Spleen (tissue), 13 donors: ENCODE measurements at places on chromosomes 1 and 21. TPM values are rescaled to one million over a fixed set of nuclear protein-coding genes. Genes with fewer than 3 reads are reported as not detected.

C1orf94 gene
- not detected for total RNA-seq

HHIPL2 gene
- 1.1 TPM for total RNA-seq

LCE3E gene
- total RNA-seq, result not detected

RGS8 gene
- 0.11 TPM for total RNA-seq

KRTAP19-1 gene
- not detected for total RNA-seq

SH2D1B gene
- total RNA-seq, result 7.8 TPM

HTR1D gene
- not detected for total RNA-seq

TMEM79 gene
- 3.6 TPM for total RNA-seq

MRAP gene
- not detected for total RNA-seq

DNA sequence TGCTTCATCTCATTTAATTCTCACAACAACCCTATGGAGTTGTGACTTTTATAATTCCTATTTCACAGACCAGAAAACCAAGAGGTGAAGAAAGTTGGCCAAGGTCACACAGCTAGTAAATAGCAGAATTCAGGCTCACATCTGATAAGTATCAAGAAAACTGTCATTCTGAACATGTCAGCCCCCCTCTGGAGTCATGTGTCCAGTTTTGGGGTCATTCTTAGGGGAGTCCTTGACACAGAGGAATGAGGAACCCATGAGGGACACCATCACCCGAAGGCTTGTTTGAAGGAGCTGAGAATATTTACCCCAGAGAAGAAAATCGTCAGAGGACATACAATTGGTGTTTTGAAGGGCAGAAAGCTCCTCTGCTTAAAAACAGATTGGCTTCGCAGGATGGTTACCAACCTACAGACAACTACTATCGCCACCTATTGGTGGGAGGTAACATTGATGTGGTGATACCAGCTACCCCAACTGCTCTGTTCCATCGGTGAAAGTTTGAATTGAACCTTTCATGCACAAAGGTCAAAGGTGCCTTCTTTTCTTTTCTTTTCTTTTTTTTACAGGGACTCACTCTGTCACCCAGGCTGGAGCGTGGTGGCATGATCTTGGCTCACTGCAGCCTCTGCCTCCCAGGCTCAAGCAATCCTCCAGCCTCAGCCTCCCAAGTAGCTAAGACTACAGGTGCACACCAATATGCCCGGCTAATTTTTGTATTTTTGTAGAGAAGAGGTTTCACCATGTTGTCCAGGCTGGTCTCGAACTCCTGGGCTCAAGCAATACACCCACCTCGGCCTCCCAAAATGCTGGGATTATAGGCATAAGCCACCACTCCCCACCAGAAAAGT, 31.3 kb downstream of the NCMAP start:
- H3K27ac ChIP-seq, result no peak overlapping the region
- no peak overlapping the region for H3K4me3 ChIP-seq
- no peaks in the 10 kb centered on the region for H3K27me3 ChIP-seq
- H3K36me3 ChIP-seq, result no peaks in the 10 kb centered on the region
- no peaks in the 10 kb centered on the region for H3K4me1 ChIP-seq

DNA sequence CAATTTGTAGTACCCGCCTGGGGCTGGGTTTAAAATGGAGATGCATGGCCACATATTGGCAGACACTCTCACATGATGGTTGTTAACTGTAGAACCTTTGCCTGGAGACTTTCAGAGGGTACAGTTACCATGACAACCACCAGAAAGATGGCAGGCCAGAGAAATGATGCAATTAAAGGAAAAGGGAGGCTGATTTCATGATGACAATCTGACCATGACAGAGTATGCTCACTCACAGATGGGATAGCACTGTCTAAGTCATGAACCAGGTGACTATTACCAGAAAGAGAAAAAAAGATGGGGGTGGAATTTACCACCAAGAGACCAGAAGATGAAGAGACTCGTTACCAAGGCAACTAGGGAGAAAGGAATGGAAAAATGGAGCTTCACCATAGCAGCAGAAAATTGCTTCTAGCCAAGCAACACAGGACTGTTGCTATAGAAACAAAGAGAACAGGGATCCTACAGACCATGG, 3.5 kb upstream of the TRIT1 start:
- H3K36me3 ChIP-seq, result no peaks in the 10 kb centered on the region
- DNase-seq, result no peak
- no peak overlapping the region for H3K4me3 ChIP-seq
- peaks cover 19% of the 10 kb centered on the region for H3K4me1 ChIP-seq
- H3K27ac ChIP-seq, result no peak overlapping the region

- no peaks in the 10 kb centered on the region for H3K4me1 ChIP-seq
- no peak for DNase-seq
- no peak overlapping the region for H3K27ac ChIP-seq
- no peak overlapping the region for H3K4me3 ChIP-seq
- no peaks in the 10 kb centered on the region for H3K36me3 ChIP-seq
Measured at GRCh38 chr1:89812992-89813391, 7.8 kb upstream of the LRRC8D start.

DNA sequence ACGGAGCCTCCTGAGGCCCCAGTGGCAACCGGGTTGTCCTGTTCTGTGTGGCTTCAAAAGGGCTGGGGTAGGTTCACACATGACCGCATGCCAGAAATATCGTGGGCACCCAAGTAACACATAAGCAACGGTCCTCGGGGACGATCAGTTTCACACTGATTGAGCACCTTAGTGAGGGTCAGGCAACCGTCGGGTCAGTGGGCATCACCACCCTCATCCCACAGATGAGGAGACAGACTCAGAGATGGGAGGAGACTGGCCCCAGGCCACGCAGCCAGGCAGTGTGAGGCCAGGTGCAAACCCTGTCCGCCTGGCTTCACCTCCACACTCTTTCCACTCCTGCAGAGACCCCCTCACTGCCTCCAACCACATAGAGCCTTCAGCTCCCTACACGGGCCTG, 309.8 kb downstream of the MATN1 start:
- no peaks in the 10 kb centered on the region for H3K36me3 ChIP-seq
- H3K27ac ChIP-seq, result no peak overlapping the region
- no peak overlapping the region for H3K4me3 ChIP-seq
- DNase-seq, result no peak
- no peaks in the 10 kb centered on the region for H3K4me1 ChIP-seq
- peaks cover 64% of the 10 kb centered on the region for H3K27me3 ChIP-seq

- H3K4me3 ChIP-seq, result no peak overlapping the region
- H3K27me3 ChIP-seq, result no peaks in the 10 kb centered on the region
- no peaks in the 10 kb centered on the region for H3K36me3 ChIP-seq
- no peak for DNase-seq
- no peaks in the 10 kb centered on the region for H3K4me1 ChIP-seq
Measured at GRCh38 chr1:222054416-222054815, 312.5 kb upstream of the DUSP10 start.

DNA sequence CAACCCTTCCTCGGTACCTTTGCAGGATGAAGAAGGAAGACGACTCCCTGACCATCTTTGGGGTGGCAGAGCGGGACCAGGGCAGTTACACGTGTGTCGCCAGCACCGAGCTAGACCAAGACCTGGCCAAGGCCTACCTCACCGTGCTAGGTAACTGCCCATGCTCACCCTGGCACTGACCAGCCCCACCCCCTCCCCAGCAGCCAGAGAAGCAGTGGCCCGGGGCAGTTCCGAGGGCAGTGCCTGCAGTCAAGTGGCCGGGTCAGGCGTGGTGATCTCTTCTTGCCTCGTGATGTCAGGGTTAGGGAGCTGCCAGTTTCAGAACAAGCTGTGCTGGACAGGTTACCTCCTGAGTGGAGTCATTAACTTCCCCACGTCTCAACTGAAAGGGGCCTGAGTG, 66.4 kb upstream of the CNTN2 start:
- no peak overlapping the region for H3K4me3 ChIP-seq
- no peak for DNase-seq
- peaks cover 36% of the 10 kb centered on the region for H3K4me1 ChIP-seq
- H3K27me3 ChIP-seq, result no peaks in the 10 kb centered on the region
- H3K27ac ChIP-seq, result no peak overlapping the region

DNA sequence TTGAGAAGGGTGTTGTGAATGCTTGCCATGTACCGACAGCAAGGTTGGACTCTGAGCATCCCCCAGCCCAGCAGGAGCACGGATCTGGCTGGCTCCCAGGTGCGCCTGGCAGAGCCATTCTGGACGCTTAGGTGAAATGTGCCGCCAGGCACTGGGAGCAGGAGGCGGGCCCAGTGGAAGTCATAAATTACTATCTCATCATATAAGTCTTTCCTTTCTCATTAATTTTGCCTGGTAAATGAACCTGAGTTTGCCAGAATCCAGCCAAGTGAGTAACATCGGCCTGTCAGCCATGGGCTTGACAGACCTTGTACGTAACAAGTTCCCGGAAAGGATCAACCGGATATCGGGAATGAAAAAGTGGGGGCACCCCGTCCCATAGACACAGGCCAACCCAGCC, 179.5 kb upstream of the ARHGEF16 start:
- no peaks in the 10 kb centered on the region for H3K36me3 ChIP-seq
- H3K4me1 ChIP-seq, result no peaks in the 10 kb centered on the region
- H3K4me3 ChIP-seq, result no peak overlapping the region
- H3K27ac ChIP-seq, result no peak overlapping the region

DNA sequence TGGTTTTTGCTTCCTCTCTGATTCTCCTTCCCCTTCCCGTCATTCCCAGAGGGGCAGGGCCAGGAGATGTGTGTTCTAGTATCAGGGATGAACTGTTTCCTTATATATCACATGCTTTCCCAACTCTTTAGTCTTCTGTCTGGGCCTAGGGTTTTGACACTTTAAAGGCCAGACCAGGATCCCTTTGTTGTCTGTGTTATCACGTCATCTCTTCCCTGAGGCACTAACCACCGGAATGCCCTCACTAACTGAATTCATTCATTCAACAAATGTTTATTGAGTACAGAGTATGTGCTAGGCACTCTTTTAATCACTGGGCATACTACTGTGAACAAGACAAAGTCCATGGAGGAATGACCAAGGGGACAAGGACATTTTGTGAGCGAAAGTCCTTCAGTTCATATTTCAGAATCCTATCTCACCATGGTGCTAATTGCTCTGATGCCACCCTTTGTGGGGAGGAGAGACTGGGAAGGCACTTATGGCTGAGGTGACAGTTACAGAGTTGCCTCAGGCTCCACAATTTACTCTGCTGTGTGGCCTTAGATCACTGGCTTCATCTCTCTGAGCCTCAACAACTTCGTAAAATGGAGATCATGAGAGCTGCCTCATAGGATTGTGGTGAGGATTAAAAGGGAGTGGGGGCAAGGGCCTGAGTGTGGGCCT, 12.0 kb upstream of the ZNF362 start:
- no peak overlapping the region for H3K27ac ChIP-seq
- H3K27me3 ChIP-seq, result no peaks in the 10 kb centered on the region
- H3K4me3 ChIP-seq, result no peak overlapping the region
- no peaks in the 10 kb centered on the region for H3K36me3 ChIP-seq

- peak overlapping the region; percentile 92 for H3K27ac ChIP-seq
- H3K36me3 ChIP-seq, result peaks cover 25% of the 10 kb centered on the region
- DNase-seq, result no peak
- H3K27me3 ChIP-seq, result no peaks in the 10 kb centered on the region
Measured at GRCh38 chr1:161158316-161159010, 837 bp upstream of the USP21 start.

DNA sequence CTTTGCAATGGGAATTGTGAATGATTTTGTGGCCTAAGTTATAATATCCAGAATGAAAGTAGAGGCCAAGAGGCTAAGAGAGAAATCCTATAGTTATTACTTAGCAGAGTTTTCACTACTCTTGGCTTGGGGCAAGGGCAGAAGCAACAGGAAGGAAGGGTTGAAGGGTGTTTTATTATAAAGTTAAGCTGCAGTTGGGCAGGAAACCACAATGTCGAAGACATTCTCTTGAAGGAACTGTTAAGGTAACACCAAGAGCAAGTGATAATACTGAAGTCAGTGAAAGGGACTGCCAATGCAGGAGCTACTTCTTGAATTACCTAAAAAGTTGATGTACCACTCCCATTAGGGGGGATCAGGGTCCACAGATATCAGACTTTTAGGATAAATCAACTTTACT, 8.3 kb downstream of the XCL2 start:
- peak overlapping the region; percentile 81 for H3K27ac ChIP-seq
- H3K4me1 ChIP-seq, result peaks cover 25% of the 10 kb centered on the region
- H3K4me3 ChIP-seq, result no peak overlapping the region
- no peaks in the 10 kb centered on the region for H3K27me3 ChIP-seq

GRCh38 chr1:168400139-168400538, 119.5 kb downstream of the TBX19 start:
- no peaks in the 10 kb centered on the region for H3K27me3 ChIP-seq
- H3K36me3 ChIP-seq, result no peaks in the 10 kb centered on the region
- H3K4me3 ChIP-seq, result no peak overlapping the region
- H3K4me1 ChIP-seq, result no peaks in the 10 kb centered on the region

- DNase-seq, result no peak
- no peaks in the 10 kb centered on the region for H3K27me3 ChIP-seq
- no peak overlapping the region for H3K27ac ChIP-seq
- H3K4me1 ChIP-seq, result no peaks in the 10 kb centered on the region
- peaks cover 24% of the 10 kb centered on the region for H3K36me3 ChIP-seq
Measured at GRCh38 chr1:235737751-235738150, 88.2 kb upstream of the GNG4 start.

GRCh38 chr1:212754193-212754592, 37.4 kb downstream of the NSL1 start:
- H3K4me3 ChIP-seq, result no peak overlapping the region
- H3K27ac ChIP-seq, result peak overlapping the region; percentile 86
- peaks cover 21% of the 10 kb centered on the region for H3K36me3 ChIP-seq
- DNase-seq, result no peak
- H3K4me1 ChIP-seq, result peaks cover 33% of the 10 kb centered on the region

- no peaks in the 10 kb centered on the region for H3K27me3 ChIP-seq
- no peak overlapping the region for H3K27ac ChIP-seq
- H3K36me3 ChIP-seq, result no peaks in the 10 kb centered on the region
- DNase-seq, result no peak
- no peak overlapping the region for H3K4me3 ChIP-seq
- peaks cover 52% of the 10 kb centered on the region for H3K4me1 ChIP-seq
Measured at GRCh38 chr1:41900603-41901444, 17.9 kb downstream of the HIVEP3 start.

GRCh38 chr1:97258597-97258996, 537.0 kb downstream of the PTBP2 start:
- no peaks in the 10 kb centered on the region for H3K36me3 ChIP-seq
- no peaks in the 10 kb centered on the region for H3K4me1 ChIP-seq
- DNase-seq, result no peak
- H3K27ac ChIP-seq, result no peak overlapping the region
- H3K27me3 ChIP-seq, result no peaks in the 10 kb centered on the region
- no peak overlapping the region for H3K4me3 ChIP-seq

- H3K36me3 ChIP-seq, result no peaks in the 10 kb centered on the region
- H3K27me3 ChIP-seq, result peaks cover under 1% of the 10 kb centered on the region
- H3K27ac ChIP-seq, result no peak overlapping the region
- peak; percentile 25 for DNase-seq
- H3K4me1 ChIP-seq, result peaks cover 9% of the 10 kb centered on the region
- no peak overlapping the region for H3K4me3 ChIP-seq
Measured at GRCh38 chr1:230861970-230862595, 6.2 kb downstream of the C1orf198 start.

DNA sequence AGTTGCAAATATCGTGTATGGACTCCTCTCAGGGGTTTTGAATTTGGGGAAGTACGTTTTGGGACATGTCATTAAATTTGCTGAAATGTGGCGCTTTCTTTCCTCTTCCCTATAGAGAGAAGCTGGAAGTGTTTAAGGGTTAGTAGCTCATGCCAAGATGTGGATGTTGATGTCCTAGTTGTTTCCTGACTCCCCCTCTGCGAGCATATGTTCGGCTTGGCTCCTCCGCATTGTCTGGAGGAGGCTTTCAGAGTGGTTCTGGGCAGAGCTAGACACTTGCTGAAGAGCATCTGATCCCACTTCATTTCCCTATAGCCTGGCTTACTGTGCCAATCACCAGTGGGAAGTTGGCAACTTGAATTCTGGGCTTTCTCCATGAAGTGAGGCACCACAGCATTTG, 347.4 kb upstream of the B3GALT2 start:
- H3K27ac ChIP-seq, result no peak overlapping the region
- no peaks in the 10 kb centered on the region for H3K27me3 ChIP-seq
- DNase-seq, result no peak
- no peak overlapping the region for H3K4me3 ChIP-seq
